Thymus (tissue), 14 donors: ENCODE measurements at places on chromosomes 13 and 19. TPM values are rescaled to one million over a fixed set of nuclear protein-coding genes. Genes with fewer than 3 reads are reported as not detected.

GRCh38 chr19:32624410-32624809 lies 43.4 kb downstream of the PDCD5 start:
- DNase-seq = no peak
- no peak overlapping the region for H3K4me3 ChIP-seq
- H3K27me3 ChIP-seq = no peaks in the 10 kb centered on the region
- no peak overlapping the region for H3K27ac ChIP-seq
- H3K4me1 ChIP-seq = no peaks in the 10 kb centered on the region

- H3K27ac ChIP-seq = no peak overlapping the region
- H3K4me3 ChIP-seq = no peak overlapping the region
- peak; percentile 52 for DNase-seq
- no peaks in the 10 kb centered on the region for H3K4me1 ChIP-seq
- no peaks in the 10 kb centered on the region for H3K27me3 ChIP-seq
Measured at GRCh38 chr13:79423801-79424642, 18.0 kb upstream of the RBM26 start.

- H3K27ac ChIP-seq = peak overlapping the region; percentile 58
- no peaks in the 10 kb centered on the region for H3K27me3 ChIP-seq
- no peak for DNase-seq
Measured at GRCh38 chr13:40087091-40088002, 431.9 kb downstream of the COG6 start.

DNA sequence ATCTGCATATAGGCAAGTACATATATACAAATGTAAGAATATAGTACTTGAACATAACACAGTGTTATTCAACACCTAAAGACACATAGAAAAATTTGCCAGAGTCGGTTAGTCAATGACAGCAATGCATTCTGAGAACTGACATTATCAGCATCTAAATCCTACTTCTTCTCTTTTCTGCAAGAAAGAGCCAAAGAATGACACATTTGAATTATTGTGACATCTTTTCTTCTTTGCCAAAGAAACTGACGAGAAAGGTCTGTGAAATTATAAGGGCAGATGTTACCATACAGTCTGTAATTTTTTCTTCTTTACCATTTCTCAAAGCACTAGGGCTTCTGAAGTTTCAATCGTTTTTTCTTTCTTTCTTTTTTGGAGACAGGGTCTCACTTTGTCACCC lies 350.9 kb upstream of the NBEA start:
- H3K36me3 ChIP-seq = no peaks in the 10 kb centered on the region
- no peak overlapping the region for H3K4me3 ChIP-seq

DNA sequence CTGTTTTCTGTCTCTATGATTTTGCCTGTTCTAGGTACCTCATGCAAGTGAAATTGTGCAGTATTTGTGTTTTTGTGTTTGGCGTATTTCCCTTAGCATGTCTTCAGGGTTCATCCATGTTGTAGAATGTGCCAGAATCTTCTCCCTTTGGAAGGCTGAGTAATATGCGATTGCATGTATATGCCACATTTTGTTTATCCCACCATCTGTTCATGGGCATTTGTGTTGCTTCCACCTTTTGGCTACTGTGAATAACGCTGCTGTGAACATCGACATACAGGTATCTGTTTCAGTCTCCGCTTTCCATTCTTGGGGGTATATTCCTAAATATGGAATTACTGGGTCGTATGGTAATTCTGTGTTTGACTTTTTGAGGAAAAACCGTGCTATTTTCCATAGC lies 190.0 kb downstream of the ATP8A2 start:
- no peaks in the 10 kb centered on the region for H3K4me1 ChIP-seq
- H3K27ac ChIP-seq = no peak overlapping the region

GRCh38 chr19:3257071-3257470 lies 32.6 kb downstream of the CELF5 start:
- no peaks in the 10 kb centered on the region for H3K4me1 ChIP-seq
- no peaks in the 10 kb centered on the region for H3K36me3 ChIP-seq
- H3K27ac ChIP-seq = no peak overlapping the region
- H3K27me3 ChIP-seq = no peaks in the 10 kb centered on the region
- no peak overlapping the region for H3K4me3 ChIP-seq
- DNase-seq = no peak

- no peaks in the 10 kb centered on the region for H3K27me3 ChIP-seq
- no peak overlapping the region for H3K27ac ChIP-seq
- no peaks in the 10 kb centered on the region for H3K4me1 ChIP-seq
- peaks cover 71% of the 10 kb centered on the region for H3K36me3 ChIP-seq
Measured at GRCh38 chr13:77269141-77269540, 57.8 kb downstream of the MYCBP2 start.

DNA sequence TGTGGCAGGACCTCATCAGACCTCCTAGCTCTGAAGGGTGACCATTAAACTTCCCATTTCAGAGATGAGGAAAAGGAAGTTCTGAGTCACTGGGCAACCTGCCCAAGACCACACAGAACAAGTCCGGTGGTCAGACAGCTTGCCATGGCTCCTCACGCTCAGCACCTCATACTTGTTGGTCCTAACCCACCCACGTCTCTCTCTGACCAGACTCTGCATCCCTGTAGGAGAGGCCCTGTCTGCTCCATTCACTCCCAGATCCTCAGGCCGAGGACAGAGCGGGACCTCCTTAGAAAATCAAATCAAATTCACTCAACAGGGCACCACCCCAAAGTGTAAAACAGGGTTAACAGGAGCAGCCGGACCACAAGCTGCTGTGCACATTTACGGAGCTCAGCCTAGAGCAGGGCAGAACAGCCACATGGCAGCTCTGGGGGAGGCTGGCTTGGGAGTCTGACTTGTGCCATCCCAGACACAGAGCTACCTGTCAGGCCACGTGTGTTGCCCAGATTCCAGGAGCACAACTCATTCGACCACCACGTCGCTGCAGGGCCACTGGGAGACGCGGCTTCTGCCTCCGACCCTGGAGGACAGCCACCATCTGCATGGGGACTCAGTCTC lies 1.7 kb downstream of the MIER2 start:
- H3K4me3 ChIP-seq = peak overlapping the region; percentile 45
- peaks cover 4% of the 10 kb centered on the region for H3K27me3 ChIP-seq
- no peak for DNase-seq
- H3K4me1 ChIP-seq = peaks cover 21% of the 10 kb centered on the region

DNA sequence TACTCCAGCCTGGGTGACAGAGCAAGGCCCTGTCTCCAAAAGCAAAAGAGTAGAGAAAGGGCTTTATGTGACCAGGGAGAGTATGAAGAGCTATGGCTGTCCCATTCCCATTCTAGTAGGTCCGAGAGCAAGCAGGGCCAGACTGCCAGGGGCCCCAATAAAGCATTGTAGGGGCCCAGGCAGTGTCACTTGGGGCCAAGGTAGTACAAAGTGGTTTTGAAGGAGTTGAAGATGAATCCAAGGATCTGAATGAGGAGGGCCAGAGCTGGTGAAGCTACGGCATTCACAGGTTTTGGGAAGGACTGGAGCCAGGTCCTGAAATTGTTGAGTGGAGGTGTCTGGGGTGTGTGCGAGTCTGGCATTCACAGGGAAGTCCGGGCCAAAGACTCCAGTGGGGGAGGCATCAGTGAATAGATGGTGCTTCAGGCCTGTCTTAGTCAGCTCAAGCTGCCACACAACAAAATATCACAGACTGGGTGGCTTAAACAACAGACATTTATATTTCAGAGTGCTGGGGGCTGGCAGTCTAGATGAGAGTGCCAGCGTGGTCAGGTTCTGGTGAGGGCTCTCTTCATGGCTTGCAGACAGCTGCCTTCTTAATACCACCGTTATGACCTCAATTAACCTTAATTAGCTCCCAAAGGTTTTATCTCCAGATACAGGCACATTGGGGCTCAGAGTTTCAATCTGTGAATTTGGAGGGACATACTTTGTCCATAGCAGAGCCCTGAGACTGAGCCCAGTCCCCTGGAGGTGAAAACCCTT lies 9.9 kb downstream of the NACC1 start:
- no peak overlapping the region for H3K27ac ChIP-seq
- no peak overlapping the region for H3K4me3 ChIP-seq
- peaks cover 8% of the 10 kb centered on the region for H3K36me3 ChIP-seq
- H3K4me1 ChIP-seq = no peaks in the 10 kb centered on the region
- no peak for DNase-seq

DNA sequence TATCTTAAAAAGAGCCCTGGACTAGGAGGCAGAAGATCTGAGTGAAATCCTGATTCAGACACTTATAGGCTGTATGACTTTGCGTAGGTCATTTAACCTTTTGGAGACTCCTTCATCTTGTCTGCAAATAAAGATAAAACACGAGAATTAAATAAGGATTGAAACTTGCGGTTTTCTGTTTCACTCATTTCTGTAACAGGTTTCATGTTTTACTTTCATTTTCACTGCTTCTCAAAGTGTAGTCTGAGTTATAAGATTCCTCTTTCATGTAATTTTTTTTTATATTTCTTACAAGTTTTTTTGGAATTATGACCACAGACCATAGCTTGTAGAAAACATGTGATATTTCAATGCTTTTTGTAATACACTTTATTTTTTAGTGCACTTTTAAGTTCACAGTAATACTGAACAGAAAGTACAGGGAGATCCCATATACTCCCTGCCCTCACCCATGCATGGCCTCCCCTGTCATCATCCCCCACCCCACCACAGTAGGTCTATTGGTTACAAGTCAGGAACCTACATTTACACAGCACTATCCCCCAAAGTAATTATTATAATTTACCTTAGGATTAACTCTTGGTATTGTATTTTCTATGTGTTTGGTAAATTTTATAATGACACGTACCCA lies 174.6 kb downstream of the ITGBL1 start:
- H3K27me3 ChIP-seq = no peaks in the 10 kb centered on the region
- DNase-seq = peak; percentile 5
- H3K27ac ChIP-seq = no peak overlapping the region
- H3K36me3 ChIP-seq = no peaks in the 10 kb centered on the region
- H3K4me1 ChIP-seq = no peaks in the 10 kb centered on the region
- no peak overlapping the region for H3K4me3 ChIP-seq

PTGER1 gene
- 0.11 TPM for polyA plus RNA-seq

CGB8 gene
- 0.27 TPM for polyA plus RNA-seq

SPACA6 gene
- 10.5 TPM for polyA plus RNA-seq

SMIM44 gene
- polyA plus RNA-seq = not detected

CRTC1 gene
- 9.7 TPM for polyA plus RNA-seq

FXYD3 gene
- polyA plus RNA-seq = 175 TPM
